ENCODE measurements at places on chromosomes 12 and 14. TPM values are rescaled to one million over a fixed set of nuclear protein-coding genes. Genes with fewer than 3 reads are reported as not detected.

ZNF641 gene
- total RNA-seq = 12.3 TPM

GRCh38 chr14:72608391-72609204 lies 285.3 kb downstream of the DPF3 start:
- DNase-seq = no peak

DNA sequence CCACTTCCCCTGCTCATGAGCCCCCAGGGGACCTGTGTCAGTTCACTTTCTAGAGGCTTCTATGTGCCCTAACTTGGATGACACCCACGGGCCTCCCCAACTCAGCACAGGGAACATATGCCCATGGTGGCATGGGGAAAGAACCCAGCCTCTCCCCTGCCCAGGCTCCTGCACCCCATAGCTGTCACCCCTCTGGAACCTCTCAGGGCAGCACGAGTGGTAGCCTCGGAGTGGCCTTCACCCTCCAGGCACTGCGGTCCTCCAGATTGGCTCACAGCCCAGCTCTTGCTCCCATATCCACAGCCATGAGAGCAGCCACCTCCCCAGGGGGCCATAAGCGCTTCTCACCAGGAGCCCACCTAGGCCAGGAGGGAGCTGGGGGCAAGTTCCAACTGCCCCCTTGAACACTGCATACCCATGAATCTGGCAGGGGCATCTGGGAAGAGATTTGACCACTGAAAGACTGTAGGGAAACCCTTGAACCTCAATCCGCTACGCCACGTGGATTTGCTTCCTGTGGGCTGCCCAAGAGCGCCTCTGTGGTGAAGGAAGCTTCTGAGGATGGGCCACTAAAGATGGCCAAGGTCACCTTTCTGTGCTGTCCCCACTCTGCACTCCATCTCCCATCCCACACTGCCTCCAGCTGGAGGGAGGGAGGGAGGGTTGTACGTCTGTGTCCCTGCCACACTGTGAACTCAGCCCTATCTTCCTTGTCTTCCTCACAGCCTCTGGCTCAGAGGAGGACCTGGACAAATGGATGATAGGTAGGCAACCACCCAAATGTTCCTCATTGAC lies 11.9 kb downstream of the PLD4 start:
- DNase-seq = no peak

DNA sequence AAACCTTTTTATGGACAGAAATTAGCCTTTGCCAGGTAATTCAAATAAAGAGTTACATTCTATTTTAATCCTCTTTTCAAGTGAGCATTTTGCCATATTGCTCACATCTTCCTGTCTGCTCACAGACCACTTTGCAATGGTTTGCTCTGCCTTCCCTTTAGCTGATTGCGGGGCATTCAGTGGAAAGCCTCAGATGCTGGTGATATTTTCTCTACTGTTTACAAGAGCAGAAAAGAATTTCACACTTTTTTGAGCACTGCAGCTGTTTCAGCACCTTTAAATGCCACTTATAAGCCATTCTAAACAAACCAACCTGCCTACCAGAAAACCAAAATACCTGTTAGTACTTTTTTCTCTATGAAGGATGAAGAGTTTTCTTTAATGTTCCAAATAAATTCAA lies 195.7 kb upstream of the LRIG3 start:
- DNase-seq = no peak

TAS2R9 gene
- not detected for total RNA-seq

GRCh38 chr12:29519585-29520182 lies 22.2 kb upstream of the OVCH1 start:
- DNase-seq = no peak

HOXC6 gene
- not detected for total RNA-seq

FGF6 gene
- total RNA-seq = not detected

GRCh38 chr12:66120477-66120876 lies 10.1 kb downstream of the LLPH start:
- no peak for DNase-seq

RASSF8 gene
- total RNA-seq = 0.31 TPM

BIN2 gene
- total RNA-seq = 125 TPM

GRCh38 chr14:81236138-81236537 lies 15.4 kb upstream of the GTF2A1 start:
- no peak for DNase-seq

NEUROD4 gene
- total RNA-seq = not detected

USP15 gene
- 213 TPM for total RNA-seq

DNA sequence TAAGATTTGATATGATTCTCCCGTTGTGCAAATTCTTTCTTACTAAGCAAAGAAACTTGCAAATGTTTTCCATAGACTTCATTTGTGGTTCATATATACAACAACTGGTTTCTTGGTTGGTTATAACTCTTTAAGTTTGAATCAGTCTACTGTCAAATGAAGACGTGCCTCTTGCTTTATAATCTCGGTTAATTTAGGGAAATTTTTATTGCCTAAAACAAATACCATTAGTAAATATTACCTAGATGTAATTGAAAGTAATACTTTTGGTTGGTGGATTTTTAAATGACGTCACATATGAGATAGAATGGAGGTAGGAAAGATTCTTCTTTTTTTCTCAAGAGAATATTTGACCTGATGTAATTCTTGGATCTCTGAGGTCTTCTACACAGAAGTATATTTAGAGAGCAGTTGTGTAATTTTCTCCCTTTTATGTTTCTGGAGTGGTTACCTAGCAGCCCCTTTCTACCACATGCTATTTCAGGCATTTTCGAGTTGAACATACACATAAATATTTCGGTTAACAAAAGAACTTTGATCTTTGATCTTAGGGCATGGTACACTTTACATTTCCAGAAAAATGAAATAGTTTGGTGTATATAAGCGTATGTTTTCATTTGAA lies 1.7 kb downstream of the ATF7IP start:
- no peak for DNase-seq

KNTC1 gene
- total RNA-seq = 15.1 TPM

OTX2 gene
- total RNA-seq = not detected
